ENCODE measurements at places on chromosomes 11 and 22.

- no peak for DNase-seq
Measured at GRCh38 chr11:86745571-86745970, 54.8 kb upstream of the PRSS23 start.

GRCh38 chr11:96361778-96362177 is 18.8 kb upstream of the MAML2 start:
- no peak for DNase-seq

GRCh38 chr11:126475014-126475991 is 119.8 kb downstream of the ST3GAL4 start:
- no peak for DNase-seq

GRCh38 chr11:108027057-108027456 is 18.4 kb downstream of the CUL5 start:
- DNase-seq, result no peak

DNA sequence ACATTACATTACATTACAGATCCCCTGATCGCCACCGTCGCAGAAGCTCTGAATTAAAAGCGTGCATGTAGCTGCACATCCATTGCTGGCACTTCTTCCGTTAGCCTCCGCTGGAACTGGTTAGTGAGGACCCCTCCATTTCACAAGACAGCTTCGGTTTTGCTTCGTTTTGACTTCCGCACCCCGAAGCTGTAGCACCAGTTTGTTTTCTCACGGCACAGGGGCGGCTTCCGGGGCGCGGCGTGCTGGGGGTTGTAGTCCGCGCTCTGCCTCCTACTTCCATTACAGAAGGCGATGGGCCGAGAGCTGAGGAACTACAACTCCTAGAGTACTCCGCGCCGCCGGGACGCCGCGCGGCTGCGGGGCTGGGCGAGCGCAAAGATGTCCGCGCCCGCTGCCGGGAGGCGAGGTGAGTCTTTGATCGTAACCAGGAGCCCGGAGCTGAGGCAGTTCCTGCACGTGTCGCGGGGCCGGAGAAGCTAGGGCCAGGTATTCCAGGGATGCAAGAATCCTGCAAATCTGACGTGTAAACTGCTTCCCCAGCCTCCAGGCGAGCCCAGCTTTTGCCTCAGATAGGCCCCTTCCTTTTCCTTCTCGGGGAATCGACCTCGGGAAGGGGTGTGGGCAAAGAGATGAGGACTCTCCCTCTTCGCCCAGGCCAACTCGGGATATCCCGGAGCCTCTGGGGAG is at the start of gene PEX26:
Gene PEX26 (plus strand): TSS at position 352 of the 690 bp plus-strand sequence. CDS start 387 bp downstream, outside the sequence.
- peak; percentile 93 for DNase-seq

DNA sequence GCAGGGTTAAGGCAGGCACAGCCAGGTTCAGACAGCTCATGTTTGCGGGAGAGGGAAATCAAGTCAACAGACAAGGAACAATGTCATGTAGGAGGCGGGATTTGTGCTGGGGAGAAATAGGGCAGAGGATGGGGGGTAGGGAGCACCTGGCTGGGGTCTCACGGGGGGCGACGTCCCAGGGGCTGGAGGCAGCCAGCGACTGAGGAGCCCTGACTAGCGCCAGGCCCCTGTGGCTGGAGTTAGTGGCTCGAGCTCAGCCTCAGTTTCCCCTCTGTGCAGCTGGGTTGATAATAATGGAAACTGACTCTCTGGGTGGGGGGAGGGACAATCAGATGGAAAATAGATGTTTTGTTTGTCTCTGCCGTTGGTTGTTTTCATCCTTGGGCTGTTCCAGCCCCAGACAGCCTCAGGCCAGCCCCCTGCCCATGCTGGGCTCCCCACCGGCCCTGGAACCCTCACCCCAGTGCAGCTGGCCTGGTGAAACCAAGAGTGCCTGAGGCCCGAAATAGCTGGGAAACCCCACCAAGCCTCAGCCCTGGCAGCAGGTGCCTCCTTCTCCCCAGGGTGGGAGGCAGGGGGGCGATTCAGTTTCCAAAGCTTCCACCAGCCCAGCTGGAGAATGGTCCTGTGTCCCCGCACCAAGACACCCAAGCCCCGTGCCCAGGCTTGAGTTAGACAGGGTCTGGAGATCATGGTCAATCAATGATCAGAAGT is 44.1 kb downstream of the IGLL5 start:
- DNase-seq, result no peak

GRCh38 chr11:96204721-96205459 is 138.1 kb downstream of the MAML2 start:
- peak; percentile 59 for DNase-seq

DNA sequence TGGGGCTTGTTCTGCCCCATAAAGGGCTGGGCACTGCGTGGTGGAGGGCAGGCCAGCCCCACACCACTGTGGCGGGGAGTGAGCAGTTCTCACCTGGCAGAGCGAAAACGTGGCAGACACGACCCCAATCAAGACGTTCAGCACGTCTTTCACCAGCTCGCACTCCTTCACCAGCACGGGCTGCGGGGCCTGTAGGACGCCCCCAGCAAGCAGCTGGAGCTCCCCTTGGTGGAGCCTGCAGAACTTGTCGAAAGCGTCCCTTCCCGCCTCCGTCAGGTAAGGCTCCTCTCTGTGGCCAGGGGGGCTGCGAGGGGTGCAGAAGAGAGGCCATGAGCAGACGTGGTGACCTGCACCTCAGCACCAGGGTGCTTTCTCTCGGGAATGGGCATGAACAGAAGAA is 11.6 kb downstream of the TUBGCP6 start:
- DNase-seq, result no peak

DNA sequence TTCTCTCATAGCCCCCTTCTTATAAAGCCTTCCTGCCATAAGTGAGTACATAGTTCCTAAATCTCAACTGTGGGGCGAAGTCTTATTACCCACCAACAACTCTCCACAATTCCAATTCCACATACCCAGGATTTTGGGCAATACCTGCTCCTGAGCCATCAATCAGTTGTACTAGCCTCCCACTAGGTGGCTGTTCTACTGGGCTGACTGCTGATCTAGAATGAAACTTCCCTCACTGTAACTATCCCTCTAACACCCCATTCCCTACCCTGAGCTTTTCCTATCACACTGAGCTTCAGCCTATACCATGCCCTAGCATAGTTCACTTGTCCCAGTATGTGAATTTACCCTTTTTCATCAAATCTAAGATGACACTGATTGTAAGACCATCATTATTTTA is 52.5 kb downstream of the RRAS2 start:
- no peak for DNase-seq

DNA sequence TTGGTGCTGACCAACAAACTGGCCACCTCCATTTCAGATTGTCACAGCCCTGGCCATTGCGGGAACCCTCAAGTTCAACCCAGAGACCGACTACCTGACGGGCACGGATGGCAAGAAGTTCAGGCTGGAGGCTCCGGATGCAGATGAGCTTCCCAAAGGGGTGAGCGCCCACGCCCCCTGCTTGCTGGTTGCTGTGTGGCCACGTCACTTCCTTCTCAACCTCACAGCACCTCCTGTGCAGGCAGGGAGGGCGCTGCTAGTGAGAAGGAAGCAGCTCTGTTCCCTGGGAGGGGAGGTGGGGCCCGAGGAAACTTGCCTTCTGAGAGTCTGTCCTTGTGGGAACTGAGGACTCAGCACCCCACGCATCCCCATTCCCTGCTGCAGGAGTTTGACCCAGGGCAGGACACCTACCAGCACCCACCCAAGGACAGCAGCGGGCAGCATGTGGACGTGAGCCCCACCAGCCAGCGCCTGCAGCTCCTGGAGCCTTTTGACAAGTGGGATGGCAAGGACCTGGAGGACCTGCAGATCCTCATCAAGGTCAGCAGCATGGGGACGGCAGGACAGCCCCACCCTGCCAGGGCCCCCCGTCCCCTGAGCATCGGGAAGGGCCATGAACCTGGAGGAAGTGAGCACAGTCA is 19.3 kb downstream of the POLR3H start:
- peak; percentile 50 for DNase-seq

DNA sequence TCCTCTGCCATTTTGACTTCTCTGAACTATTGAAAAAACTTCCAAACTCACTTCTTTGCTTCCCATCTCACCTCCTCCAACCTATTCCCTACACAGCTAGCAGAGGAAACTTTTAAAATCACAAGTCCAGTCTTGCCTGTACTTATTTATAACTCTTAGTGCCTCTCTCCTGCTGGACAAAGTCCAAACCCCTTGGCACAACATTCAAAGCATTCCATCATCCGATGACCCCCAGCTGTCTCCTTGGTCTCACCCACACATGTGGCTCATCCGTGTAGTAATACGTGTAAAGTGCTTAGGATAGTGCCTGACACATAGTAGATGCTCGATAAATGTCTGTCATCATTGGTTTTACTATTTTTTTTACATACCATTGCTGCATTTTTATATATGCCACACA is 101.4 kb downstream of the PARVA start:
- no peak for DNase-seq

DNA sequence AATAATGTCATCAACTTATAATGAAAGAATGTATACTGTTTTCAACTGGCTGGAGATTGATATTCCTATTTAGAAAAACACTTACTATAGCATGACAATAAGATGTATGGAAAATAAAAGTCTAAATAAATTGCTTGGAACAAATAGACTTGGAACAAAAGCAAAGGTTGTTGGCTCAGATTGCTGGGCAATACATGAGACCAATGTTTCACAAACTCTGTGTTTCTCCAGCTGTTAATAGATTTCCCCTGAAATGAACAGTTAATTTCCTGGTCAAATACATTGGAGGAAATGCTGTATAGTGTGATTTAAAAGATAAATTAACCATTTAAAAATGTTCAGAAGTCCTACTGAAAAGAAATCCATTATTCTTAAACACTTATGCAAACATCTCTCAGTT is 40.1 kb upstream of the CTSC start:
- DNase-seq, result no peak

DNA sequence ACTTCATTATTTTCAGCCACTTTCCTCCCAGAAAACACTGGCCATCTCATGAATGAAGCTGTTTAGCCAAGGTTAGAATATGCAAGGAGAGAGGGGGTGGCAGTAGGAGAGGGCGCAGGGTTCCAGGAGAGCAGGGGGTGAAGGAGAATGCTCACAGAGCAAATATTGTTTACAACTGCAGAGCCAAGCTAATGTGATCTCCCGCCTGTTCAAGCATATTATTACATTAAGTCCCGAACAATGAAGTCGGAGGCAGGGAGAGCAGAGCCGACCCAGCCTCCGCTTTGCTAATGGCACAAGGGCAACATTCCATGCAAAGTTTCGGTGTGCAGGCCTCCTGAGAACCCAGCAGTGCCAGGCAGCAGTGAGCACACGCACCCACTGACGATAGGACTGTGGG is 80.1 kb downstream of the MICAL3 start:
- DNase-seq, result no peak

Data from CD4-positive, alpha-beta T cell treated with Interleukin-15 for 4 hours (primary cell).